ENCODE measurements at places on chromosomes 5 and 9.
A peak's percentile ranks its signal among the peaks of the same experiment; 100 is the strongest.

- peak; percentile 74 for DNase-seq
These were observed 22.7 kb downstream of the CHD1 start for GRCh38 chr5:98905857-98906688.

GRCh38 chr5:108276187-108277050 lies 105.5 kb downstream of the FBXL17 start:
- DNase-seq: no peak

GRCh38 chr5:115337882-115338281 lies 41.4 kb upstream of the CCDC112 start:
- no peak for DNase-seq

DNA sequence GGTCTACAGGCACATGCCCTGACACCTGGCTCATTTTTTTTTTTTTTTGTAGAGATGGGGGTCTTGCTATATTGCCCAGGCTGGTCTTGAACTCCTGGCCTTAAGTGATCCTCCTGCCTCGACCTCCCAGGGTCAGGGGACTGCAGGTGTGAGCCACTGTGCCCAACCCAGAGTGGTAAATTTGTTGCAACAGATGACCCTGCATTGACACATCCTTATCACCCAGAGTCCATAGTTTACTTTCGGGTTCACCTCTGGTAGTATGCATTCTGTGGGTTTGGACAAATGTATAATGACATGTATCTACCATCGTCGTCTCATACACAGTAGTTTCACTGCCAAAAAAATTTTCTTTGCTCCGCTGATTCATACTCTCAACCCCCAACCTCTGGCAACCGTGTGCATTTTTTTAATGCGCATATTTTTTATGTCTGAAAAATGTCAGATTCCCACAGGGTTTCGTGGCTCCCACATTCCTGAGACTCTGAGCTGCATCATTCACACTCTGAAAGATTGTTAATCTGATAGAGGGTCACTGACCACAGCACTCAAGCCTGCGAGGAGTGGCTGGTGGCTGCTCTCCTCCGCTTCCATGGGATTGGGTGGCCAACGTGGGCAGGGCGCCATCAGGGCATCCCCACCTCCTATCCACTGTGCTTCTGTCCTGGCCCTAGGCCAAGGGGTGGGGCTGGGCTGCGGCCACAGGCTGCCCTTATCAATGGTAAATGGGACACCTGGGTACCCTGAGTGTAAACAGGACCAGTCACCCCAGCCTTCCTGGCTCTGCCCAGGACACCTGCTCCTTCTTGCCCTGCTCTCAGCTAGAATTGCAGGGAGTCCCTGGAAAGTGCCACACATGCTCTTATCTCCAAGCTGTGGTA lies 9.6 kb downstream of the NDST1 start:
- DNase-seq: no peak

DNA sequence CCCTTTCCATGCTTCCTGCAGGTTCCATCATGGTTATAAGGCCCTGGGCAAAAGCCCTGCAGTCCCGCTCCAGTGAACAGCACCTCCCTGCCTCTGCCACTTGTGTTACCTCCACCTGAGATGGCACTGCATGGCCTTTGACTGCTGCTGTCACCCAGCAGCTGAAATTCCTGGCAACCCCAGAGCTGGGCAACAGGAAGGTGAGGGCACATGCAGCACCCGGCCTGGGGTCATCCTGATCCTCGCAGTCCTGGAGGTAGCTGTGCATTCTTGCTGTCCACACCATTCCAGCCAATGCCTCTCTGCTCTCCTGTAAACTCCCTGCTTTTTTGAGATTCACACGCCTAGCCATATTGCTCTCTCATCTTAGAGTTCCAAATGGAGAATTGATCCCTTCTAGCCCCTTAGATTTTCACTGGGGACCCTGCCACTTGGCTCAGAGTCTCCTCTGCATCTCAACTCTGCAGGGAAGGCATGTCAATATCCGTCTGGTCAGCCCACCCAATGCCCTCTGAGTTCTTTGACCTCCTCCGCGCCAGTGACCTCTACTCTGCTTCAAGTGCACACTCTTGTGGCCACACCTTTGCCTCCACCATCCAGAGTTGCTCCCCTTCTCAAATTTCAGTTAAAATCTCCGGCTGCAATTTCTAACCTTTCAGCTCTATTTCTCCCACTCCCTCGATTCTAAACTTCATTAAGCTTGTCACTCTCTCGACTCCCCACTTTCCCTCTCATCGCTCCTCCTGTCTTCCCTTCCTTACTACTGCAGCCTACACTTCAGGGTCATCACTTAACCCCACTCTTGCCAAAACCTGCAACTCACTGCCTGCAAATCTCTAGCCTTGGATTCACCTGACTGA lies 93.4 kb downstream of the ANKH start:
- DNase-seq: no peak

Measured in CD4-positive, alpha-beta T cell treated with Interleukin-12 subunit alpha and Interleukin-12 subunit beta, for 1 hour (primary cell).